ENCODE measurements at places on chromosomes 16 and 17.
A peak's percentile ranks its signal among the peaks of the same experiment; 100 is the strongest.

DNA sequence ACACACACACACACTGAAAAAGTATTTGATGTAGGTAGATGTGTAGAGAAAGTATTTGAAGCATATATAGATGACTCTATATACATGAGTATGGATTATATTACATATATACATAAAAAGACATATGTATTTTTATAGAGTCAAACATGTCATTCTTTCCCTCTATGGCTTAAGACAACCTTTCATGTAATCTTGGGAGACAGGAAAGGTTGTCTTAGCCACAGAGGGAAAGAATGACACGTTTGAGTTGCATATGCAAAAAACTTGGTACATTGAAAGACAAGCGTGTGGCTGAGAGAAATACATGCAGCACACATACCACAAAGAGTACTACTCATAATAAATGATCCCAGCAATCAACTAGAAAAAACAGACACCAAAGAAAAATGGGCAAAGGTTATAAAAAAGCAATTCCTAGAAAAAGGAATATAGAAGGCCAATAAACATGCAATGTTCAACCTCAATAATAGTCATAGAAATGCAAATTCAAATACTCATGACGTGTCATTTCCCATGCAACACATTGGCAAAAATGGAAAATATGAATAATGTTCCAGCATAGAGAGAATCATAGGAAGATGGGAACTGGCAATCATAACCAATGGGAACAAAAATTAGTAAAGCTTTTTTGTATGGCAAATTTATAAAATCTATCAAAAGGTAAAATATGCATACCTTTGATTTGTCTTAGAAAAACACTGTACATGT is 69.0 kb downstream of the SPECC1 start:
- no peak for DNase-seq

GRCh38 chr16:85517563-85518179 is 95.5 kb upstream of the GSE1 start:
- DNase-seq = no peak

DNA sequence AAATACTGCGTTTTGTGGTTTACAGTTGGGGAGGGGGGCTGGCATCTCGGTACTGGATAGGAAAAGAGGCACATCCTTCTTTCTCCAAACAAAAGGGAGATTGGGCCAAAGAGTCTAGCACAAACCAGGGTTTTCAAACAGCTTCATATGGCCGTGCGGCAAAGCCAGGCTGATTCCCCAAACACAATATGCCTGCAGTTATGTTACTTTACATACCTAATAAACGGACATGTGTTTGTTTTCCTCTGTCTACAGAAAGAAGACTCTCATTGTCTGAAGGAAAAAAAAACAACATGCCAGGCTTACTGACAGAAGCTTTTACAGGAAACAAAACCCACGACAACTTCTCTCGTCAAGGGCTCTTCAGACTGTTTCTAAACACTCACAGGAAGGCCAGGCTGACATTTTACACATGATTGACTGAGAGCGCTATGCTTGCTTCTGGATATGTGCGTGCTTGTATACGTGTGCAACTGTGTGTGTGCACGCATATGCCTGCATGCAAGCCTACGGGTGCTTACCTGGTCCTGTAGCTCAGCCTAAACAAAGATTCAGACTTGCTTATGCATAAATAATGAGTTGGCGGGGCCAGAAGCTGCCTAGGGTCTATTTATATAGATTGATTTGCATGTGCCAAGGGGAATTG is 461.0 kb upstream of the C16orf82 start:
- DNase-seq = no peak

GRCh38 chr16:66961065-66961744 is at the start of gene CES3:
CES3 (plus strand) TSS chr16:66961266; CDS start chr16:66961308, 42 bp downstream.
- DNase-seq = peak; percentile 72

- DNase-seq = no peak
Observed at GRCh38 chr17:81116704-81117103, 48.6 kb upstream of the PVALEF start.

DNA sequence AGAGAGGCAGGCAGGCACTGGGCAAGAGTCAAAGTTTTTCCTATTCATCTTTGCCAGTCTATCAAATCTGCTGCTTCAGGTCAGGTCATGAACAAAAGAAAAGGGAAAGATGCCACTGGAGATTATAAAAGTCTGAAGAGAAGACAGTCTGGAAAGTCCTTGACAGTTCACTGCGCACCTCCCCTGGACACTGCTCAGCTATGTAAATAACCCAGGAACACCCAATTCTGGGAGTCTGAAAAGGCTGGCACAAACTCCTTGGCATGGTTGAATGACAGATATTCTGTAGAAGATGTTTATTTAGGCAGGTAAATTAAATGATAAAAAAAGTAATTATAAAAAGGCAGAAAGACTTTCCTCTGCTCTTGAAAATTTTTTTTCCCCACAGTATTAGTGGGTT is 5.2 kb upstream of the CORO6 start:
- no peak for DNase-seq

All from SW 1271 (cell line).